ENCODE measurements at places on chromosomes 5 and 9.
A peak's percentile ranks its signal among the peaks of the same experiment; 100 is the strongest.

DNA sequence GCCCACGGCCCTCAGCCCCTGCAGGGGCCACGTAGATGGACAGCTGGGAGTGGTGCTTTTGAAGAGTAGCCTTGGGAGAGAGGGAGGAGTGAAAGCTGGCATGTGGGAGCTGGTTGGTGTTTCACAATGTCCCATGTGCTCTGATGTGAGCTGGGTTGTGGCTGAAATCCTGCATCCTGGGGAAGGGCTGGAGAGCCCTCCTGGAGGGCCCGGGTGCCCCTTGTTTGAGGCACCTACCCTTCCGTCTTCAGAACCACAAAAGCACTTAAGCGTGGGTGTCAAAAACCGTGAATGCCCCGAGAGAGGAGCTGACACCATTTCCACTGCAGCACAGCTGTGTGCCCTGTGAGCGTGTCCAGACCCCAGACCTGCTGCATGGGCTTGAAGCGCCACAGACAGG, 199.1 kb upstream of the ZNF618 start:
- no peak for DNase-seq

DNA sequence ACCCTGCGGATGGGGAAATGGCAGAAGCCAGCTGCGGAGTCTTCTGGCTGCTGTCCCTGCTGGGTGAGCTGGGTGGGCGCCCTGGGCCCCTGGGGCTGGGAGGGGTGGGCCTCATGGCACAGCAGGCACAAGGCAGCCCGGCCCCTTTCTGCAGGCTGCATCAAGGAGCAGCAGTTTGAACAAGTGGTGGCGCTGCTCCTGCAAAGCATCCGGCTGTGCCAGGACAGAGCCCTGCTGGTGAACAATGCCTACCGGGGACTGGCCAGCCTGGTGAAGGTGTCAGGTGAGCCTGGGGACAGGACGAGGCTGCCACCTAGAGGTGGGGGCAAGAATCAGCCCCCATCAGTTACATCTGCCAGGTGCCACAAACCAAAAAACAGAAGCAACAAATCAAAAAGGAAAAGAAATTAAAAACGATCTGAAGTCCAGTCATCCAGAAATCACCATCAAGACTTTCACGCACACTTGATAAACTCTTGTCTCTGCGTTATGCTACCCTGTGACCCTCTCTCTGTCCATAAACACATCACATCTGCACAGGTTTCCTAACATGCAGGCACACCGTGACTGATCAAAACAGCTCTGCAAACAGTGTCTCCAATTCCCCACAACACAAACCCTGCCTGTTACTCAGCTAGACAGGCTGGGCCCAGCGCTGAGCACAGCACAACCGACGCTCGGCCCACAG, 13.9 kb downstream of the REXO4 start:
- peak; percentile 72 for DNase-seq

DNA sequence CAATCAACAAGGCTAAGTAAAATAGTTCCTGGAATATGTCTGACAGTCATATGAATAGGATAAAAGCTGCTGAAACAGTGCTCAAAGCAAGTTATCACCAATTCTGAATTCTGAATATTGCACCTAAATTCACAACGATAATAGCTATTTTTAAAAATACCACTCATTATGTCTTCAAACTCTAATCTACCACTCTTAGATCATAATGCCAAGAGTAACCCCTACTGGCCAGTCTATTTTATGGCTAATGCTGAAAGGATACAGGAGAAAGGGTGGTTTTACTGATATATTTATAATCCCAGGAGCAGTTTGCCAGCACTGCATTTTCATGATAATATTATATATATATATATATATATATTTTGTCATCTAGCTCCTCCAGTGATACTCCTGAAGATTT, 232.8 kb downstream of the PDE4D start:
- DNase-seq: no peak

DNA sequence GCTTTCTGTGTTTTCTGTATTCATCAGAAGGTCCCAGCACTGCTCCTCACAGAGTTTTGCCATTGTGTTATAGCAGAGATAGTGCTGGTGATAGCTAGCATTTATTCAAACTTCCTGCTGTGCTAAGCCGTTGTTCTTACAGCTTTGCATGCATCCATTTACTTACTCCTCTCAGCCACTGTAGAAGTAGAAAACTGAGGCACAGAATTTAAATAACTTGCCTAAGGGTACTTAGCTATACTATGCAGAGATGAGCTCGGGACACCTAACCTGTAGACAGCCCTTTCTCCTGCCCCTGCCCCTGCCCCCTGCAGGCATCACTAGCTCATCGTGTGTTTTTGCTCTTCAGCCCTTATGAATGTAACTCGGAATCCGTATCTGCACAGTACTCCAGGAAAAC, 227.6 kb downstream of the SAXO1 start:
- DNase-seq: no peak

DNA sequence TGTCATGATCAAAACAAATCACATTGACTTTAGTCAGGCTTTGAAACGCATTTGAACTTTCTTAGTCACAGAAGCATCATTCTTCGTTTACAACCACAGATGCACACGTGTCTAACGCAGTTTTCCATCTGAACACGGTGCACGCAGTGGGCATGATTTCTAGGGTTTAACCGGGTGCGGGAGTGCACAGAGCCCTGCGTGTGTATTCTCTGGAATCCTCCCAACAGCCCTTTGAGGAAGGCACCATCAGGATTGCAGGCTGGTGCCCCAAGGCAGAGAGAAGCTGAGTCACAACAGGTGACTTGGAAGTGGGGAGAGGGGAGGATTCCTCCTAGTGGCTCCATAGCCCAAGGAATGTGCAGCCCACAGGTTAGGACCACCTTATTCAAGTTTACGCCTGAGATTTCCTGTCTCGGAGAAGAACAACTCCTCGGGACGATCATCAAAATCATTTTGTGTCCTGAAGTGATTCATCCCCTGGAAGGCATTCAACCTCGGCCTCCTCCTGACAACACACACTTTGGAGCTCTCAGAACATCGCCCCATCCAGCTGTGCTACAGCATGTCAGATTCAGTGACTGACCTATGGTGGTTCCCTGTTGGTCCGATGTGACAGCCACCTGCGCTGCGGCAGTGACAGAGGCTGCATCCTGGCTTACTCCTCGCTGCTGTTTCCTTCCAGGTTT, 13.1 kb downstream of the ROPN1L start:
- DNase-seq: no peak

GRCh38 chr5:154761046-154761736, 6.0 kb downstream of the LARP1 start:
- peak; percentile 28 for DNase-seq

- DNase-seq: no peak
These were observed 72.3 kb upstream of the NIPAL4 start for GRCh38 chr5:157387683-157388093.

GRCh38 chr5:175116466-175117048, 327.4 kb downstream of the DRD1 start:
- no peak for DNase-seq

- no peak for DNase-seq
These were observed 109.9 kb downstream of the YIPF5 start for GRCh38 chr5:144060598-144060997.

DNA sequence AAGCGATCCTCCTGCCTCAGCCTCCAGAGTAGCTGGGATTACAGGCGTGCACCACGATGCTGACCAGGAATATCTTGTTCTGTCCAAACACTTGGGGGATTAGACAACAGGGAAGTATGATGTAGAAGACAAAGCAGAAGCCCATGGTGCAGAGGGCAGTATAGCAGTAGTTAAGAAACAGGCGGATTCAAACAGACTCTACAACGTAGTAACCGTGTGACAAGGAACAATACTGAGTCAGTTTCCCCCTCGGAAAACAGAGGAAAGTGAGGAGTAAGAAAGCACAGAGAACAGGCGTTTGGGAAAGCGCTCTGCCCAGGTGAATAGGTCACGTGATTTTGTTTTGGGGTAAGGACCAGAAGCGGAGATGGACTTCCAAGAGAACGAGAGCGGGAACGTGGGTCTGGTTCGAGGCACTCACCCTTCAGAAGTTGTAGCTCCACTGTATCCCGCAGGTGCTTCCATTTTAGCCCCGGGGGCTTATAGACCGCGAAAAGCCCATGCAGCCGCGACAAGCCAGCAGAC, 306 bp downstream of the TRUB2 start:
- DNase-seq: no peak

DNA sequence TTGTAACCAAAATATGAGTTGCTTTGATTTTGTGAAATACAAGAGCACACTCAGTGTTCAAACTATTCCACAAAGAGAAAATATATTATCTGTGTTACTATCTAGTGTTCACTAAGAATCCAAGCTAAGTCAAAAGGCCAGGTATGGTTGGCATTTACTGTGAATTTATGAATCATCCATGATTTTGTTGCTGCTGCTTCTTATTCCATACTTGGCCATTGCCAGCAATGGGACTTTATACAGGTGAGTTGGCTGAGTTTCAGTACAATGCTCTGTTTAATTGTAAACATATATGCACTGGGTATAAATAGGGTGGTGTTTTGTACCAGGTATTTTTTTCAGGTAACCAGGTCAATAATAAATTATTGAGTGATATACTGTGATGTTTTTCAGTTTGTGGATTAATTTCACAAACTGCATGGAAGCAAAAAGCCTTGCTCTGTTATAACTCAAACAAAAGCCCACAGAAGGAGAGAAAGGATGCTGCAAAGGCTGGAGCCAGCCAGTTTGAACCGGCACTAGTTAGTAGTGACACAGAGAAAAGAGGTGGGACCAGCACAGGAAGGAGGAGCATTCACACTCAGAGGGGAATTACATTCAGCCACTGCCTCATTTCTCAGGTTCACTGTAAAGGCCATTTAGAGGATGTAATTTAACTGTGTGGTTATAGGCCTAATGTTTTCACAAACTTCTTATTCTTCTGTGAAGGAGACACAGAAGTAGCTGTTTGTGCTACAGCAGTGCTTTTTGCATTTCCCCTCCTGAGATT, 381.8 kb downstream of the ADGRV1 start:
- DNase-seq: no peak

GRCh38 chr9:17361378-17361777, 217.5 kb upstream of the SH3GL2 start:
- no peak for DNase-seq

- no peak for DNase-seq
These were observed 482.2 kb upstream of the PAPPA start for GRCh38 chr9:115671236-115671962.

GRCh38 chr9:107008011-107008410, 145.0 kb downstream of the ZNF462 start:
- no peak for DNase-seq

GRCh38 chr5:17734011-17734410, 99.8 kb downstream of the TAF11L14 start:
- DNase-seq: no peak

DNA sequence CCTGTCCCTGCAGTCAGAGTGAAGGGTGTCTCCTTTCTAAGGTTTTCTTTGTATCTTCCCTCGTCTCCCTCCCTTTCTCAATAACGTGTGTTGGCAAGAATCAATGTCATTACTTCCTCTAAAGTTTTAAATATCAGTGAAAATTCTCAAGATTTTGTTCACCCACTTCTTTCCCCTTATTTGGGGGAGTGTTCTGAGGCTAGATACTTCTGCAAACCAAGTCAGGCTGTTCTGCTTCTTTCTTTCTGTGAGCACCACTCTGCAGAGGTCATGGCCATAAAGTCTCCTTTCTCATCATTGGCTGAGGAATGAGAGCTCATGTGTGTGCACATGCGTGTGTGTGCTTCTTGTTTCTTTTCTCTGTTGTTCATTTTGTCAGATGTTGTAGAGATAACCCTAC, 26.6 kb upstream of the SPATA31C2 start:
- no peak for DNase-seq

- no peak for DNase-seq
These were observed 221.9 kb downstream of the GABRG2 start for GRCh38 chr5:162289489-162289888.

- DNase-seq: no peak
These were observed 204.8 kb downstream of the DCP2 start for GRCh38 chr5:113181409-113181808.

DNA sequence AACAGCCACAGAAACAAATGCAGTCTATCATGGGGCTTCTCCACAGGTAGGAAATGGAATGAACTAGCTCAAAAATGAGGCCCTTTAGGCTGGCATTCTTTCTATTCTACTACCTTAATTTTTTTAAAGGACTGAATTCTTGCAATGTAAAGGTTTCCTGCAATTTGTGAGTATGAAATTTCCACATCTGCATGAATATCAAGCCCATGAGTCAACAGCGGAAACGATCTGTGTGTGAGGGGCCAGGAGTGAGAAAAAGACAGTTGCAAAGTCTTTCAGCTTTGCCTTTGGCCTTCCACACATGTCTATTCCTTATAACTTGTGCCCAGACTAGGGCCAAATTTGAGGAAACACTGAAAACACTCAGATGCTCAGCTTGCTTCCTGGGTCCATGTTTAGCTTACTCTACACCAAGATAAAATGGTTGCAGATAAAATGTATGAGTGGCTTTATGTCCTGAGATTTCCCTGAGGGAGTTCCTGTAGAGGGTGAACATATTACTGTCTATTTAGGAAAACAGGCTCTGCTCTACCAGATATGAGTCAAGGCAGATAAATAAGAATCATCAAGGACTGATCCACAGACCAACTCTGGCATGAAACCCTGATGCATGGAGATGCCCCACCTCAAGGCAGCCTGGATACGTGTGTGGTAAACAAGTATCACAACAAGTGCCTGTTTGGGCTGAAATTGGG, 46.5 kb downstream of the RETREG1 start:
- DNase-seq: no peak

DNA sequence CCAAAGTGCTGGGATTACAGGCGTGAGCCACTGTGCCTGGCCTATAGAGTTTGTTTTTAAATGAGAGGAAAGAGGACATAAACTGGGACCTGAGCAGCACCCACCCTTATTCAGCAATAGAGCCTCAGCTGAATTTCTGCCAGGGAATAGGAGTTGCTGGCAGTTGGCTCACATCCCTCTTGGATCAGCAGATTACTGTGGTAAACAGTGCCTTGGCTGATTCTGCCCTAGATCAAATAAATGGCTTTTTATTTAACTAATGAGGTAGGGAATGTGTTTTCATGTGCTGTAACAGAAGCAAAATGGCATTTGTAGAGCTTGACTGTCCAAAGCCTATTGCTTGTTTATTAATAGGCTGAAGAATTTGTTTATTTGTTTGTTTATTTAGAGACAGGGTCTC, 2.1 kb downstream of the ARHGEF37 start:
- no peak for DNase-seq

DNA sequence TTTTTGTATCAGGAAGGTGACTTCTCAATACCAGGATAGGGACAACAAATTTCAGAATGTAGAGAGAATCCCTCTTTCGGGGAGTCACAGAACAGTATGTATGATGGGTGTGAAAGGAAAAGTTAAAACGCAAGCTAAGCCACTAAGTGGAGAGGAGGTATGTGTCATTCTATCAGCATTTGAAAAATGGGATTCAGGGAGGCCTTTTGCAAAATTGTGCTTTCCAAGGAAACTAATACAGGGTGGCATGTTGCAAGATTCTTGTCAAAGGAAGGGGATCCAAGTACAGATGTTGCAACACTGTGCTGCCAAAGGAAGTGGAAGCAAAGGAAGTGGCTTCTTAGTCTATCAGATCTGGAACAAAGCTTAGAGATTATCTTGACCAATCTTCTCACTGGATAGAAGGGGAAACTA, 12.6 kb upstream of the TNIP1 start:
- no peak for DNase-seq

DNA sequence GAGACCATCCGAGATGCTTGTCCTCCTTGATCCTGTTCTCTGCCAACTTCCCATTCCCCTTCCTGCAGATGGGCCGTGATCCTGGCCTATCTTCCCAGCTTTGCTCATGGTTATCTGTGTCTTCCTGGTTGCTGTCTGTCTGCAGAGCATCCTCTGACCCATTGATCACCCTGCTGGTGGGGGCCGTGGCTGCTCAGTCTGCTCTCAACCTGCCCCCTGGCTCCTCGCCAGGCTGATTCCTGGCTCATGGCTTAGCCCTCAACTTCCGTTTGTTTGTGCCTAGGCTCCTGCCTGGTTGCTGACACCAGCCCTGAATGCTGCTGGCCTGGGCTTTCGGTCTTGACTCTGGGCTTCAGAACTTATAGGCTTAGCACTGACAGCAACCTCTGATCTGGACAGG, 67.1 kb upstream of the SMIM15 start:
- no peak for DNase-seq
